ENCODE measurements at places on chromosomes 1 and 21.

DNA sequence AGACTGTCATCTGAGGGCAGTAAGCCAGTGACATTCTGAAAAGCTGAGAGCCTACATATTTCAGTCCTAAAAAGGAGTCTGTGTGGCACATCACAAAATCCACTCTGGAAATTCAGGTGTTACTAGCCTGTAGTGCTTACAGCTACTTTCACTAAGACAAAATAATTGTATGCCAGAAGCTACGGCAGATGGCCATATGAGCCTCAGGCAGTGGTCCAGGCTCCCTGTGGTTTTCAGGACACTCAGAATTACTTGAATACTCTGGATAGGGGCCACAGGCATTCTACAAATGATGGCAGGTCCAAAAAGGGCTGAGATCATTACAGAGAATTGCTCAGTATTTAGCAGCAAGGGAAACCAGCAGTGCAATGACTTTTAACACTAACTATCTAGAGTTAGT is 527.1 kb downstream of the MRPL39 start:
- no peak for DNase-seq

- DNase-seq, result no peak
Observed at GRCh38 chr1:51950701-51951100, 39.8 kb downstream of the RAB3B start.

GRCh38 chr1:231465051-231465450 is 43.0 kb upstream of the EGLN1 start:
- no peak for DNase-seq

GRCh38 chr1:92953491-92953890 is 7.8 kb downstream of the DIPK1A start:
- peak; percentile 37 for DNase-seq

DNA sequence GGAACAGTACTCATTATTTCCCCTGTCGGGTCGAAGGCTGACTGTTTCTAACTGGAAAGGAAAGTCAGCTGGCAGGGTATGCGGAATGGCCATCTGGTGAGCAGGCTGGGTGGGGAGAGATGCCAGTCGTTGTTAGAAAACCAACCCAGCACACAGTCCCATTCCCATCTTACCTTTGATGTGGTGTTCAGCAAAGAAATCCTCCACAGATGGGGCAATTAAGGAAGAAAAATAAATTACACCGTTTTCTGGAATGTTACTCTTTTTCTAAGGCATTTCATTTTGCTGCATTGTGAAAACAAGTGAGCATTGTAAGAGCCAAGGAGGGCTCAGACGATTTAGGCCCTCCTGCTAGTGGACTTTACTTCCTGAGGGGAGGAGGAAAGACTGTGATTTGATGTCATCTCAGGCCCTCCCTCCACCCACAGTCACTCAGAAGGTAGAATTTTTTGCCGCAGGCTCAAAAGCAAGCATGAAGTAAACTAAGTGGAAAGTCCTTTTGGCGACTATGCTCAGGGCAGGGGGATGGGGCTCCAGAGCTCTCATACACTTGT is at the start of gene SLC16A4:
Gene SLC16A4, minus strand, starts transcription at position 335 of the 554 bp plus-strand sequence. CDS start 1,703 bp downstream, outside the sequence.
- DNase-seq, result no peak

DNA sequence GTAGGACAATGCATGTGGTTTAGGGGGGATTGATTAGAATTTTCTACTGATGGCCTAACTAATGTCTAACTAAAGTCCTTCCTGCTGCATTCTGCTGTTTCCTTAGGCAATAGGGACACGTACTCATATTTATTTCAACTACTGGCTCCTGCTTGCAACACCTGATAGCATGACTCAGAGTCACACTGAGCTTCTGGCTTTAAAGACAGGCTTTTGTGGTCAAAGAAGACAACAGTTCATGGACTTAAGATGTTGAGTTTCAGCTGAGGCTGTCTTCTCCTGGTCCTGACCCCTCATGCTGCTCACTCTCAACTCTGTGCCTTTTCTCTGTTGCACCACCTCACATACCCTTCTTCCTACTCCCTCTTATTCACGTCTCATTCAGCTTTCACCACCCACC is 29.1 kb upstream of the TRABD2B start:
- no peak for DNase-seq

DNA sequence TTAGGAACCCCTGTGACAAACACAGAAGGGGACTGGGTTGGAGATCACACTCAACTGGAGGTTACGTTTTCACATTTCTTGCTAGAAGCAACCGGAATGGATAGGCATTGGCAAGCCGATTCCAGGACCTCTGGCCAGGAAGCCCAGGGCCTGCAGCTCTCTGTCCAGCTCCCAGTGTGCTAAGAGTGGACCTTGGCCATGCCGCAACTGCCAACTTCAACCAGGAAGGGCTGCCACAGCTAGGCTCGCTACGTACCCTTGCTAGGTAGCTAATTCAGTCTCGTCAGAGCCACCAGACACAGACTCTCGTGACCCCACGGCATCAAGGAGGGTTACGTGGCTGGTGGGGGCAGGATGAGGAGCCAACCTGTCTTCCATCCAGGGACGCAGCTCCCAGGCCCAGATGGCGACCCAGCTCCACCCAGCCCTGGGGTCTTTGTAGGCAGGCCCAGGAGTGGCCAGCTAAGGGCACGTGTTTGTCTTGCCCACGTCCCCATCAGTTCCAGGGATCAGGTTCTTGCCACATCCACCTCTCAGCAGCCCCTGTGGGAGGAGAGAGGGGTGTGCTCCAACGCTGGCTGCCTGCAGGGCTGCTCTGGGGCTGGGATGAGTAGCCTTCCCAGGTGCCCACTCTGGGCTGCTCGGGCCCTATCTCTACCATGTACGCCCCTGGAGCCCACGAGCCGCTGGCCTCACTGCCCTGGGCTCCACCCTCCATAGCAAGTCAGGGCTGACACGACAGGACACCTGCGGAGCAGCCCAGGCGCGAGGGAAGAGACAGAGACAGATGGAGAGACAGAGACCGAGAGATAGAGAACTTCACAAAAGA is 39.2 kb downstream of the UBE2G2 start:
- no peak for DNase-seq

DNA sequence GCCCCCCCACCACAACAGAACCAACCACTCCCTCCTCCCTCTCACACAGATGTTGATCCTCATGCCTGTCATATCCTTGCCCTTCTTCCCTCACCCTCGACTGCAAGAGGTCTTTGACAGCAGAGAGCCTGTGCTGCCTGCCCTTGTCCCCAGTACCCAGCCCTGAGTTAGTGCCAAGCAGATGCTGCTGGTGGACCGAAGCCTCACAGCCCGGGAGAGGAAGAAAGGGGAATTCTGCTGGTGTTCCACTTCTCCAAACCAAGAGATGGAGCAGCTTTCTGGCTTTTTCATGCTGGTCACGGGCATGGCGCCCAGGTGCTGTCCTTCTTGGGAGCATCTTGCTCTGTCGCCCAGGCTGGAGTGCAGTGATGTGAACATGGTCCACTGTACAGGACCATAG is 69.1 kb downstream of the SLC66A1 start:
- DNase-seq, result no peak

GRCh38 chr1:10716840-10717239 is 79.6 kb downstream of the CASZ1 start:
- no peak for DNase-seq

- DNase-seq, result no peak
Observed at GRCh38 chr1:212104586-212105325, 69.2 kb downstream of the DTL start.

- DNase-seq, result no peak
Observed at GRCh38 chr1:4561205-4561604, 93.2 kb upstream of the AJAP1 start.

- no peak for DNase-seq
Observed at GRCh38 chr21:25107708-25108107, 499.6 kb downstream of the MRPL39 start.

DNA sequence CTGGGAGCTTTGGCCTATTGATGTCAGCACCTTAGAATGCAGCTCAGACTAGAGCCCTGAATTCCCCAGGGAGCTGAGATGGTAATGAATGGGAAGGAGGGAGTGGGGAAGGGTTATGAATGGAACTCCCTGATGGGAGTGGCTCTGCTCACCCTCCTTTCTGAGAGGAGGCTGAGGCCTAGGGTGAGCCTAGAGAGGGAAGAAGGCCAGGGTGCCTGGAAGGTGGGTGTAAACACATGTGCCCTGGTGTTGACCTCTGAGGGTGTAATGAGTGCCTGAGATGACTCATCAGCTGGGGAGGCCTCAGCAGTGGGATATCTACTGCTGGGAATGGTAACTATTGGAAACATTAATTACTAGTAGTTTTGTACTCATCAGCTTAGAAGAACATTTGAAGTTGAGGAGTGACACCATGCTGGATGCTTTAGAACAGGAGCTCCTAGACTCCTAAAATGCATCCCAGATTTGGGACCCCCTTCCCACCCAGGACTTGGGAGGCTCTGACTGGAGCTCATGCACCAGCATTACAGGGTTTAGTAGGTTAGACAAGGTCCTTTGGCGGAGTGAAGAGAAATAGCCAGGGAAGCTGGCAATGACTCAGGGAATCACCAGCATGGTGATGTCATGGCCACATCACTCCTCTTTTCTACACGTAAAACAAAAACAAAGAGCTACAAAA is 16.0 kb upstream of the PIGV start:
- no peak for DNase-seq

GRCh38 chr21:36688324-36688723 is 10.6 kb upstream of the SIM2 start:
- no peak for DNase-seq

GRCh38 chr1:207321079-207321789 is at the start of gene CD55:
Gene CD55, plus strand, starts transcription at chr1:207321678. Its CDS starts 88 bp downstream, at chr1:207321766.
- DNase-seq, result peak; percentile 98

- no peak for DNase-seq
Observed at GRCh38 chr1:90510143-90510542, 207.0 kb downstream of the BARHL2 start.

- no peak for DNase-seq
Observed at GRCh38 chr1:220028346-220028895, 17.9 kb downstream of the EPRS1 start.

DNA sequence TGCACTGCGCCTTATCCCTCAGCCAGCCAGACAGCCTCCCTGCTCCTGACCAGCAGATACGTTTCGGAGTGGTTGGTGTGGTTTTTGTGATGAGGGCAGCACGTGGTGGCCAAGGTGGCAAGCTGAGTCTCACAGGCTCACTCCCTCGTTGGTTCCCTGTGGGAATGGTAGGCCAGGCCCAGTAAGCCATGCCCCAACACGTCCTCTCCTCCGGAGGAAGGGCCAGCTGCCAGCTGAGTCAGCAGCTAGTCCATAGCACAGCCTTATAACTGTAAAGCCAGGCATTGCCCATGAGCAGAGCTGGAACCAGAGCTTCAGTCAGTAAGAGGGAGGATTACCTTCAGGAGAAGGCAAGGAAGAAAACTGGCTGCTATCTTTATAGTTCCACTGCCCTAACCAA is 29.5 kb downstream of the SZRD1 start:
- DNase-seq, result no peak

DNA sequence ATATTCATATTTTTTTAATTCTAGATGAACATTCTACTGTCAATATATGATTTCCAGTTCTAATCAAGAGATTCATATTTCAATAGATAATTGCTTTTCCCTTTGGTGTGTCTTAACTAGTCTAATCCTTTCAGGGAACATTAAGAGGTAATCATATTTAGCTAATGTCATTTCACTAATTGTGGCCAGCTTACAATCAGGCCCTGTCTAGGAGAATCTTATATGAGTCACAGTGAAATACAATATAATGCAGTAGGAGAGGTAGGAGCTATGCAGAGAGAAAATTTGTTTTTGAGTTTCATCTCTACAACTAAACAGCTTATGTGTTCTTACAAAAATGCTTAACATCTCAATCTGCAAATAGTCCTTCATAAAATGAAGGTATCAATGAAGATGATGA is 85.9 kb downstream of the DPYD start:
- no peak for DNase-seq

GRCh38 chr21:33750017-33750416 is 107.7 kb downstream of the ITSN1 start:
- no peak for DNase-seq

GRCh38 chr1:220734571-220735326 is 13.4 kb upstream of the MTARC2 start:
- DNase-seq, result no peak

- DNase-seq, result no peak
Observed at GRCh38 chr1:171784784-171785183, 3.3 kb downstream of the METTL13 start.

DNA sequence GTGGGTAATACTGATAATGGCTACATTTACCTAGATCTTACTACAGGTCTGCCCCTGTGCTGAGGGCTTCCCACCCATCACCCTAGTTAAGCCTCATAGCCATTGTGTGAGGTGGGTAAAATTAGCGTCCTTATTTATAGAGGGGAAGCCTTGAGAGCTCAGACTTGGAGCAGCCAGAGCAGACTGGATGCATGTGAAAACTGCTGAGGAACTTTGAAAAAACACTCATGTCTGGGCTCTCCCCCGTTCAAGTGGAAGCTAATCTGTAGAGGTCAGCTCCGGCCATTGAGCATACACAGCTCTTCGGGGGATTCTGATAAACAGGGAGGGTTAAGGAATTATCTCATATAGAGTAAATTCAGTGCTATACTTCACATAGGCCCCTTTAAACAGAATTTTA is 389.7 kb downstream of the RPS6KC1 start:
- DNase-seq, result no peak

DNA sequence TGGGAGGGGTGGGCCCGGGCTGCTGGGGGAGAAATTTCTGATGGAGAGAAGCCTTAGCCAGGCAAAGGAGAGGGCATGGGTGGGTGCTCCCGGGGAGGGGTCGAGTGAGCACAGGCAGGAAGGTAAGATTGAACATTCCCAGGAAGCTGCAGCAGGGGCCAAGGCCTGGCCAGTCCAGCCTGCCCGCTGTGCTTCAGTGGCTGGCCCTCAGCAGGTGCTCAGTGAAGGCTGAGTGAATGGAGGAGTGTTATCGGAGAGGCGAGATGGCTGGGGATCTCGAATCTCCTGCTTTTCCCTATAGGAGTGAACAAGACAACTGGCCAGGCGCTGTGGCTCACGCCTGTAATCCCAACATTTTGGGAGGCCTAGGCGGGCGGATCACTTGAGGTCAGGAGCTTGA is 20.9 kb downstream of the SPSB1 start:
- DNase-seq, result no peak

DNA sequence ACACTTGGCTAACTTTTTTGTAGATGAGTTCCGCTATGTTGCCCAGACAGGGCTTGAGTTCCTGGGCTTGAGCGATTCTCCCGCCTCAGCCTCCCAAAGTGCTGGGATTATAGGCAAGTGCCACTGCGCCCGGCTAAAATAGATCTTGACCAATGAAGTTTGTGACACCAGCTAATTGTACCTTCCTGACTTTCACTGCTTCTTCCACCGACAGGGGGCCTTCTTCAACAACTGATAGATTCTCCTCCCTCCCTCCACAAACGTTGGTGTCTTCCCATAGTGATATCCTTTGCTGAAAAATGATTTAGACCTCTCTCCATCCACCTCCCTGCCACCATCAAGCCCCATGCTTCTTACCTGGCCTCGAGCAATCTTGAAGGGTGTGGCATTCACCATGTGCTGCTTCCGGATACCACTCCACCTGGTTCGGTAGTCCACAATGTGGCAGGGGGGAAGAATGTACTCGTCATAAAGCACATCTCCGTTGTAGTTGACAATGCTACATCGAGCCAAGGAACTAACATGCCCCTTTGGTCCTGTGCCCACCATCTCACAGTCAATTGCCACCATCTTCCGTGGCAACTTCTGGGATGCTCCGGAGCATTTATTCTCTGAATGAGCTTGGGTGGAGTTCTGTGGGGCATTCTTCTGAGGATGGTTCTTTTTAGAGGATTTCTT is 1.6 kb upstream of the METTL25B start:
- DNase-seq, result peak; percentile 55

- no peak for DNase-seq
Observed at GRCh38 chr1:174788981-174789380, 210.8 kb upstream of the CACYBP start.

- no peak for DNase-seq
Observed at GRCh38 chr1:212664409-212665199, 35.0 kb downstream of the BATF3 start.
